Activated CD4-positive, CD25-positive, alpha-beta regulatory T cell (primary cell): ENCODE measurements at places on chromosomes 2 and 18.
A peak's percentile ranks its signal among the peaks of the same experiment; 100 is the strongest.

GRCh38 chr2:172745636-172746035, 10.0 kb downstream of the RAPGEF4 start:
- no peak for DNase-seq

GRCh38 chr2:7427293-7428060, 510.3 kb downstream of the RNF144A start:
- DNase-seq, result no peak

GRCh38 chr2:150591496-150592285, 104.2 kb upstream of the RND3 start:
- DNase-seq, result no peak

DNA sequence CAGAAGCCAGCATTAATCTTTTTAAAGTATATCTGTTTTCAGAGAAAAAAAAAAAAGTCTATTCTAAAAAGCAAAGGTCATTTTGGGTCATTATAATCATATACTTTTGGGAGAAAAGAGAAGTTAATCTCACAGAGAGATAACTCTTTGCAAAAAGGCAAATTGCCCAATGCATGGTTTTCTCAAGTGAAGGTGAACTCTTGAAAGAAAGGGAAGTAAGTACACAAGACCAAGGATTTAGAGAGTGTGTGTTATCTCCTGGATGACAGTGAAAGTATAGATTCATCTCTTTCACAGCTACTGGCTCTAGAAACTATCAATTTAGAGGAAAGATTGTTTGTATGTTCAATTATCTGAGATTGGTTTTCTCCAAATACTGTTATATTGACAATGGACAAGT, 151.4 kb downstream of the CD8B2 start:
- DNase-seq, result no peak

DNA sequence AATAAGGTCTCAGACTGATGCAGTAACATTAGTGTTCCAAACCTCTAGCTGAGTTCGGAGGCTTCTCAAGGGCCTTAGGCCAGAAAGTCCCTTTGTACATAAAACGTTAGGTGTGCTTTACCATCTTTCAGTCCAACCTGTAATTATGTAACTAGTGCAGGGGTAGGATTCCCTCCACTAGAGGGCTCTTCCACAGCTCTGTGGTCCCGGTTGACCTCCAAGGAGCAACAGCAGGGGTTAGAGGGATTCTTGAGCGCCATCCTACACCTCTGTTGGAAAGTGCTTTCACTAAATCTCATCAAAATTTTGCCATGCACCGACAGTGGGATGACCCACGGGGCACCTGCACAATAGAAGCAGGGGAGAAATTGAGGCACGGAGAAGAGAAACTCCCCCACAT, 155.8 kb upstream of the LRP1B start:
- no peak for DNase-seq

GRCh38 chr2:112140205-112140802, 2.1 kb downstream of the FBLN7 start:
- DNase-seq, result no peak

- DNase-seq, result no peak
Measured at GRCh38 chr18:1075322-1075721, 170.7 kb downstream of the ADCYAP1 start.

- DNase-seq, result no peak
Measured at GRCh38 chr2:160294889-160295288, 94.8 kb upstream of the ITGB6 start.

GRCh38 chr2:164766954-164767320, 74.7 kb downstream of the COBLL1 start:
- no peak for DNase-seq

DNA sequence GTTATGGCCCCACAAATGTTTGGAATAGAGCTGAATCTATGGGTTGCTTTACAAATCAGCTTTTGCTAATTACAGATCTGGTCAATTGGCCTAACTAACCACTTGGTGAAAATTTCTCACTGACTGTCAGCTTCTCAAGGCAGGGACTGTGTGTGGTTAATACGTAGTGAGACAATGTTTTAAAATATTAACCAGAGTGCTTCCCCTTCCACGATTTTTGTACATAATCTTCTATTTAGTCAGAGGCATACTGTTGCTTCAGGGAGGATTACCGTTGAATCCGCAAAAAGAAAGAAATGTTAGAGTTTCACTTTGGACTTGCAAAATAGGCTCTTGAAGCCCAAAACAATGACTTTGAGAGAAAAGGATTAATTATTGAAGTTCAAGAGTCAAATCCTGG, 14.9 kb upstream of the KCNS3 start:
- no peak for DNase-seq

DNA sequence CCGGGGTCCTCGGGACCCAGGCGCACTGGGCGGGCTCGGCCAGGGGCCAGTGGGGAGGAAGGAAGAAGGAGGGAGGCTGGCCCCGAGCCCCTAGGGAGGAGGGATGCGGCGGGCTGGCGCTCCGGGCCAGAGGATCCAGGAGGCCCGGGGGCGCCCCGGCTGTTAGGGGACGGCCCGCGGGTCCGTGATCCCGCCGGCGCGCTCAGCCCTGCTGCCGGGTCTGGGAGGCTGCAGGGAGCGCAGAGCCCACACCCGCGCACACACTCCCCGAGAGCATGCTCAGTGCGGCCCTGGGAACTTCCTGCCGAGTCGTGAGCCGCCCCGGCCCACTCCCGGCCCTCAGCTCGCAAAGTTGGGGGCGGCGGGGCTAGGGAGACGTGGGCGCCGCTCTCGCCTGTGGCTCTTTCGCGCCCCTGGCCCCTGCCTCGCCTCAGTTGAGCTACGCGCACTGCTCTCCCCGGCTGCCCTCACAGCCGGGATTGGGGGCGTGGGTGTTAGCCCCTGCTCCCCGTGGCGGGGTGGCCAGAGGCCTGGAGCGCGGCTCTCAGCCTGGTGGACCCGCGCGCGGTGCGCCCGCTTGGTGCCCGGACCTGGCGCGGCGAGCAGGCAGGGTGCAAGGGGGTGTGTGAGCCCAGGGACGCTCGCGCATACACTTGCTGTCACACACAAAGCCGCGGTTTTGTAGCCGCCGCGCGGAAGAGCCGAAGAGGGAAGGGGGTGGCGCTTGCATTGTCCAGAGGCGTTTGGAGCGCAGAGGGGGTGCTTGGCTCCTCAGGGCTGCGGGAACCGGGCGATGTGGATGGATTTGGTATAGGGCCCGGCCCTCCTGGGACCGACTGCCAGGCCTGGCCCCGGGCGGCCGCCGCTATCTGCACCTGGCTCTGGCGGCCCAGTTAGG, 132.9 kb upstream of the MGAT5 start:
- DNase-seq, result peak; percentile 46

GRCh38 chr2:223922308-223922707, 22.8 kb downstream of the WDFY1 start:
- no peak for DNase-seq
